ENCODE measurements at places on chromosomes 12 and 14.

- no peak for DNase-seq
Measured at GRCh38 chr14:38138473-38139138, 69.1 kb upstream of the SSTR1 start.

DNA sequence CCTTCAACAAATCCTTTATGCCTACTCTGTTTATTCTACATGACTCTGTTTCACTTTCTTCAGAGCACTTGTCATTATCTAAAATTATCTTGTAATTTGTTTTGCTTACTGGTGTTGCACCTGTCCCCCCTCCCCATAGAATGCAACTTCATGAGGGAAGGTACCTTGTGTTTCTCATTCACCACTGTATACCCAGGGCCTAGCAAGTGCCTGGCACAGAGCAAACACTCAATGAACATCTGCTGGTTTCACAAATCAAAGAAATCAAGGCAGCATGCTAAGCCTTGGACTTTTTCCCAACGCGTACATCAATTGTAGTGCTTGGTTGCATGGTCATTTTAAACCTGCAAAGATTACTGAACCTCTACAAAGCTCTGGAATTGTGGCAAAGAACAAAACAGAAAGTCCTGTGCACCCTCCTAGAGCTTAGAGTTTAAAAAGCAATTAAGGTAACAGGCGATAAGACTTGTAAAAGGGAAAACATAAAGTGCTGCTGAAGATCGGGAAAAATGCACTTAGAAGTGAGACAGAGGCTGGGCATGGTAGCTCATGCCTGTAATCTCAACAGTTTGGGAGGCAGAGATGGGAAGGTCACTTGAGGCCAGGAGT, 479.1 kb downstream of the MED13L start:
- no peak for DNase-seq

GRCh38 chr12:47740606-47741339, 15.5 kb upstream of the ENDOU start:
- no peak for DNase-seq

DNA sequence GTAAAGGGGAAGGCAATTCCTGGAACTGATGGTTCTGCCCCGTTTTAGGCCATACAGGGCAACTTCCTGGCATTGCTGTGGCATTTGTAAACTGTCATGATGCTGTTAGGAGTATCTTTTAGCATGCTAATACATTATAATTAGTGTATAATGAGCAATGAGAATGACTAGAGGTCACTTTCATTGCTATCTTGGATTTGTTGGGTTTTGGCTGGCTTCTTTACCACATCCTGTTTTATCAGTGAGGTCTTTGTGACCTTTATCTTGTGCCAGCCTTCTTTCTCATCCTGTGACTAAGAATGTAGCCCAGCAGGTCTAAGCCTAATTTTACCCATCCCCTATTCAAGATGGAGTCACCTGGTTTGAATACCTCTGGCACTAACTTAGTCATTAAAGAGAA, 51.2 kb downstream of the TESPA1 start:
- DNase-seq: no peak

- no peak for DNase-seq
Measured at GRCh38 chr12:89355243-89356068, 3.2 kb upstream of the DUSP6 start.

GRCh38 chr14:53670701-53671100, 285.9 kb downstream of the BMP4 start:
- no peak for DNase-seq

DNA sequence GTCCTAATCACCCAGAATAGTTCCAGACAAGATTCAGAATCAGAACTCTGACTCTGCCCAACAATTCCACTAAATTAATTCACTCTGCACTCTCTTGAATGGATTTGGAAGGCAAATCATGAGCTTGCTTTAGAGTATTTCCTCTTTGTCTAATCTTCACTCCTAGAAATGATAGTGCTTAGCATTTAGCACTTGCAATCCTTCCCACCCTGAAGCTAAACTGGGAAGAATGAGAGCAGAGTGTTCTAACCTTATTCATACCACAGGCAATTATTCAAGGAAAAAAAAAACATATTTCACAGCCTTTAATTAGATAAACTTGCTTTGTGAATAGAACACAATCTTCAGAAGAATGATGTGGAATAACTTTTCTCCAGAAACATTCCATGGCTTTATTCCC, 264.6 kb downstream of the PAWR start:
- no peak for DNase-seq

- no peak for DNase-seq
Measured at GRCh38 chr14:76662580-76662979, 98.7 kb upstream of the VASH1 start.

GRCh38 chr14:75232191-75232590, 46.4 kb upstream of the FOS start:
- DNase-seq: no peak

GRCh38 chr14:24954037-24954699, 95.8 kb downstream of the STXBP6 start:
- DNase-seq: no peak

DNA sequence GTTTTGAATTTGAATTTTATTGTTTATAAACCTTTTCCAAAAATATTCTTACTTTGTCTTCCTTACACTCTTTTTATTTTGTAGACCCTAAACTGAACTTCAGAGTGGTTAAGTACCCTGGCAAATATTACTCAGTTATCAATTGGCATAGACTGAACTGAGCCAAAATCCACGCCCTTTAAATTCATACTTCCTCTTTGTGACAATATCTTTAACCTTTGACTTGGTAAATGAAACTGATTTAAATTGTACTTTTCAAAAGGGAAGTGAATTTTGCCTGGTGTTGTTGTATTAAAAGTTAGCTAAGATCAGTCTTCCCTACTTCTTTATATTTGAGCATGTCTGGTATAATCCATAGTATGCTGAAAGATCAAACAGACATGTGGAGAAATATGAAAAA, 184.3 kb upstream of the USP15 start:
- DNase-seq: no peak

GRCh38 chr14:94403312-94403932, 15.0 kb upstream of the SERPINA1 start:
- DNase-seq: no peak

DNA sequence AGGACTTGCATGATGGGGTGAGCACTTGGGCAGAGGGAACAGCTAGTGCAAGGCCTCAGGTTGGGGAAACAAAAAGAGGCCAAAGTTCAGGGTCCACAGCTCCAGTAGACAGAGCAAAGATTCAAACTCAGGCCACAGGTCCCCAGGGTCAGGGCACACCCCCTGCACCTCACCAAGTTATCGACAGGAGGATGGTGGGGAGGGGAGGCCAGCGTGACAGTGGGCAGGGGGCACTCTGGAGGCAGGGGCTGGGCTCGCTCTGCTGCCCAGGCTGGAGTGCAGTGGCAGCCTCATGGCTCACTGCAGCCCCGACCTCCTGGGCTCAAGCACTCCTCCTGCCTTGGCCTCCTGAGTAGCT, 32.4 kb upstream of the ULK1 start:
- no peak for DNase-seq

DNA sequence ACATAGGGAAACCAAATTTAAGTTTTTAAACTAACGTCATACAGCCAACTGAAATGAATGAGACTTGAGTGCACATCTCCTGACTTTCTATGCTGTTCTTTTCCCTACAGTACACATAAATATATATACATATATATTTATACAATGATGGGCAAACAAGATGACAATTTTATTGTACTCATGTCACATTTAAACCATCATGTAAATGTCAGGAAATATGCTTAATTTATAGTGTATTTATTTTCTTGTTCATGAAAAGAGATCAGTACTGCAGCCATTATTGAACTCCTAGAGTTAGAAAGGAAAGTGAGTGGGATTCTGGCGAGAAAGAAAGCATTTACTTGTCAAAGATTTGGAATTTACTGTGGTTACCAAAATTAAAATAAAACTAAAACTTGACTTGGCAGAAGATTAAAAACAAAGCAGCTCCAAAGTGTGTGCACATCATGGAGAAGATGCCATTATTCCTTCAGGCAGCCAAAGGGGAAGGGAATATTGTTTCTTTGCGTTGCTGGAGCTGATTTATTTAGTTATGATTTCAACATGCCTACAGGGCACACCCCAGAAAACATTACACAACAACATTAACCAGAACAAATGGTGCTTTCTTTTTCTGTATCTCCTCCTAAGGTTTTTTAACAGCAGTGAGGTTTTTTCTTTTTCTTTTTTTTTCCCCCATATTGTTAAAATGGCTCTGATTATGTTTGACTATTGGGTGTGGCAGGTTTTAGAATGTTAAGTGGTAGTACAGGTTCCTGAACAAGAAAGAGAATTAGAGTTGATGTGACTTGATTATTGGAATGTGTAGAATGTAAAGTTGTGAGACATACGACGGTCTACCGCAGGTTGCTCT, 144.6 kb downstream of the RAD51B start:
- DNase-seq: no peak

GRCh38 chr14:74611650-74612349, at the start of gene LTBP2:
Gene LTBP2, minus strand, starts transcription at chr14:74612237. Its CDS starts 293 bp downstream, at chr14:74611944.
- no peak for DNase-seq

DNA sequence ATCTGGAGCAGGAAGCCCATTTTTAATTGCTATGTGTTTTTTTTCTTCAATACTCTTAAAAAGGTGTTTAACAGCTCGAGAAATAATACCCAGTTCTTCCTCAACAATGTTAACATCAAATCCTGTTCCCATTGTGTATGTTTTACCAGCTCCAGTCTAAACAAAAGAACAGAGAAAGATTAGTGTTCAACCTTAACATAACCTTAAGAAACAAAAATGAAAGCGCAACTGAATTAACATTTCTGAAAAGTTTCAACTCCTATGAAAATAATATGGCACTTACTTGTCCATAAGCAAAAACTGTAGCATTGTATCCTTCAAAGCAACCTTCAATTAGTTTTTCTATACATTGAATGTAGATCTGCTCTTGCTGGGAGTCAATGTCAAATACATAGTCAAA, 73.2 kb downstream of the KIF21A start:
- DNase-seq: no peak

DNA sequence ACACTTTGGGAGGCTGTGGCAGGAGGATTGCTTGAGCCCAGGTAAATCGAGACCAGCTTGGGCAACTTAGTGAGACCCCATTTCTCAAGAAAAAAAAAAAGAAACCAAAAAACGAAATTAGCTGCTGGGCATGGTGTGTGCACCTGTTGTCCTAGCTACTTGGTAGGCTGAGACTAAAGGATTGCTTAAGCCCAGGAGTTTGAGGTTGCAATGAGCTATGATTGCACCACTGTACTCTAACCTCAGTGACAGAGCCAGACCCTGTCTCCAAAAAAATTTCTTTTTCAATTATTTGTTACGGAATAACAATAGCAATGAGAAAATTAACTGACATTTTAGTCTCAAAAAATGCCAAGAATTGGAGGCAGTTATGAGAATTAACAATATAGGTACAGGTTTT, 128.0 kb downstream of the CCDC91 start:
- no peak for DNase-seq

- peak; percentile 17 for DNase-seq
Measured at GRCh38 chr14:53180272-53181221, 27.4 kb upstream of the DDHD1 start.

GRCh38 chr12:65798918-65799317, 25.4 kb upstream of the HMGA2 start:
- DNase-seq: no peak

- DNase-seq: peak; percentile 42
Measured at GRCh38 chr12:57046947-57047890, 2.7 kb downstream of the MYO1A start.

DNA sequence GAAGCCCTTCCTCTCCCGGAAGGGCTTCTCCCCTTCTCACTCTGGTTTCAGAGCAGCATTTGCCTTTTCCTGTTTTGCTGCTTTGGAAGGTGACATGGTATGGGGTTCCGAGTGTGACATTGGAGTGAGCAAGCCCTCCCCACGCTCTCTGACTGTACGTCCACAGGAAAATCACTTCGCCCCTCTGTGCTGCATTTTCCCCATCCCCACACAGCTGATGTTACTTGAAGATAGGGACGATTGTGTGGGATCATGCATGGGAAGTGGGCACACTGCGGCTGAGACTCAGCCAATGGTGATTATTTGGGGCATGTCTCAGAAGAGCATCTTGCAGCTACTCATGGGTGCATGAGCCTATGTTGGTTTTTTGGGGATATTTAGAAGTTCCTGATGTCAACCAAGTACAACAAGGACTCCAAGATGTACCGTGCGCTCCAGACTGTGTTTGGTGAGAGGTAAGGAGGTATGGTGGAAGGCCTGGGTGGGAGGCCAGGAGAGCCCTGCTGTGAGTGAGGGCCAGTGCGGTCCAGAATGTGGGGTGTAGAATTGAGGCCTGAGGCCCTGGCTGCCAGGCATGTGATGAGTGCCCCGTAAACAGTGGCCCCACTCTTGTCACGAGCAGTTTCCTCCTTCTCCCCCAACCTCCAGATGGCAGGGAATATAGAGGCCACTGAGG, 15.1 kb downstream of the CYP46A1 start:
- DNase-seq: no peak

GRCh38 chr14:102580550-102581110, 11.8 kb upstream of the RCOR1 start:
- DNase-seq: no peak

GRCh38 chr12:29157486-29157946, 8.4 kb downstream of the FAR2 start:
- no peak for DNase-seq

DNA sequence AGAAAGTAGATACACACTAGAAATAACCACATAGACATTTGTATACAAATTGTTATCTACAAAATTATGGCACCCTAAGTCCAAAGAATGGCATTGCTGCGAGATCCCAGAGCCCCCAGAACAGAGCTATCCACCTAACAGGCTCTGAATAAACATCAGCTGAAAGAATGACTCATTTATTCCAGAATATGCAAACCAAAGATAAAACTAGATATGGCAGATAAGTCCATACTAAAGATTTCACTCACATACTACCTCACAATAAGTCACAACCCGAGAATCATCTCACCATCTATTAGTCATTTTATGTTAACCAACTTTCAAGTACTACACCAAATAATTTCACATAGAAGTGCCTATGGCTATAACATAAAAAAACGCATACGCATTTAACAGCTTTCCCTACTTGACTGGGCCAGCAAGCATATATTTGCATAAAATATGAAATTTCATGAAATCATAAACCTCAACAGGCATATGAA, 5.6 kb downstream of the CNIH1 start:
- no peak for DNase-seq

GRCh38 chr14:102777711-102778337, 575 bp downstream of the TRAF3 start:
- no peak for DNase-seq

DNA sequence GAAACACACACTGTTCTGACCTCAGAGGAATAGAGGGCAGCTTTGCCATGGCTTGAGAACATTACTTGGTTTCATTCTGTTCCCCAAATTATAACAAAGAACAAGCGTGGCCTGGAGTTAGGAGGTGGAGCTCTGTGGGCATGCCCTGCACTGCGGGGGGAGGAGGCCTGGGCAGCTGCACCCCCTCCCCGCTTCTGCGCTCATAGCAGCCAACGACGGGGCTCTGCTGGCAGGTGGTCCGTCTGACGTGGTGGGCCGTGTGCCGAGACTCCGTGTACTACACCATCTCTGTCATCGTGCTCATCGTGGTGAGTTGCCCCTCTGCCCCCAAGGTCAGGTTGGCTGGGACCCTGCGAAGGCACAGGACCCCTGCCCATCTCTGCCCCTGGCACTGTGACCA, 70.4 kb upstream of the RIN3 start:
- DNase-seq: no peak

- no peak for DNase-seq
Measured at GRCh38 chr14:60183741-60184140, 18.5 kb upstream of the DHRS7 start.

GRCh38 chr12:113534555-113534954, 62.9 kb upstream of the LHX5 start:
- no peak for DNase-seq
